ENCODE measurements at places on chromosomes 6 and 20.
A peak's percentile ranks its signal among the peaks of the same experiment; 100 is the strongest.

GRCh38 chr20:36506253-36506652, 35.1 kb upstream of the MYL9 start:
- DNase-seq = no peak

- no peak for DNase-seq
Measured at GRCh38 chr6:97262676-97263075, 20.3 kb downstream of the MMS22L start.

DNA sequence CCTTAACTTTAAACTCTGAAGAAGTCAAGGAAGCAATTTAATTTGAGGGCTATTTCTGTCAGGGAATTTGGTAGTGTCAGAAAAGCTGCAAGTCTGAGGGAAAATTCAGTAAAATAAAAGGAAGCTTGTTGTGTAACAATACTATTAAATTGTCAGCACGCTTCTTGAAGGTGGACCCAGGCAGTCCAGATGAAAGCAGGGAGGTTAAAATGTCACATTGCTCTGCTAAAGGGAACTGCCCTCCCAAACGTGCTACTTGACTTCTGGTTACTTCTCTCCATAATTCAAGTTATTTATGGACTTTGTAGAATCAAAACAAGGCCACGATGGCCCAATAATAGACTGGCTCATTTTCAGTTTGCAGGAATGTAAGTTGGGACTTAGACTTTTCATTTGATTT, 28.2 kb upstream of the ARMC2 start:
- DNase-seq = no peak

- DNase-seq = no peak
Measured at GRCh38 chr6:80325742-80326141, 219.3 kb downstream of the BCKDHB start.

DNA sequence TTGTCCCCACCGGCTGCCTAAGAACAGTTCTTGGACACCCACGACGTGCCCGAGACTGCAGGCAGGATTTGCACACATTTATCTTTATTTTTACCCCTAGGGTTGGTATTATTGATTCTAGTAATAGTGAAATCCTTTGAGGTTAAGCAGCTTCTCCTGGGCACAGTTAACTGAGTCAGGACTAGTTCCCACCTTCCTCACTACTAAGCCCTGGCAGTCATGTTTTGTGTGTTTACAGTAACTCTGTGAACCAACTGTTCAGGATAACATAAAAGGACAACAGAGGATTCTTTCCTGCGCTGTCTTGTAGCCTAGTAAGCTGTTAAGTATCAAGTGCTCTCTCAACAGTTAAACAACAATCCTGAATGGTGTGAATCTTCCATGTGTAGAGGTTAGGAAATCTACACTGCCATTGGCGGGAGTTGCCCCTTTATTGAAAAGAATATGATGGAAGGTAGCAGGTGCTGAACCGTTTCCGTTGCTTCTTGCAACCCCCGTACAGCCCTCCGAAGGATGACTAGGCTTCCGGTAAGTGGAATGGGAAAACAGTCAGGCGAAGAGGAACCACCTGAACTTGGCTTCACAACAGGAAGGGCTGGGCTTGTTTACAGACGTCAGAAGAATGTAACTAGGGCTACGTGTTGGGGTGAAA, 979 bp upstream of the SOD2 start:
- DNase-seq = no peak

GRCh38 chr20:4601630-4602296, 119.9 kb upstream of the PRND start:
- no peak for DNase-seq

- no peak for DNase-seq
Measured at GRCh38 chr6:36063318-36064060, 35.9 kb downstream of the MAPK14 start.

DNA sequence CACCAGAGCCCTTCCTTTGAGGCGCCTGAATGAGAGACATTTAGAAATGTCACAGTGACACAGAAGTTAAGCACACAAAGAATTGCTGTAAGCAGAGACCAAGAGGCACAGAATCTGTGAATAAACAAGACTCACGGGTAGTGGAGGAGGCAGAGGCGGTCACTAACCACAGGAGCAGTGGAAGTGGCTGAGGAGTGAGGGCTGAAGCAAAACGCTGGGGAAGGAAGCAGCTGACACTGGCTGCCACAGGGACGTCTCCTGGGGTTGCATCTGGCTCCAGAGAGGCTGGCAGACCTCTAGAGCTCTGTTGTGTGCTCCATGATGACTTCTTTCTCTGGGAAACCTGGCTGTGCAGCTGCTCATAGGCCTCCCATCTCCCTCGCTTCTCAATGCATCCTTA, 65.0 kb upstream of the SLC2A12 start:
- no peak for DNase-seq

GRCh38 chr6:166540631-166541331, 45.7 kb downstream of the RAMACL start:
- no peak for DNase-seq

DNA sequence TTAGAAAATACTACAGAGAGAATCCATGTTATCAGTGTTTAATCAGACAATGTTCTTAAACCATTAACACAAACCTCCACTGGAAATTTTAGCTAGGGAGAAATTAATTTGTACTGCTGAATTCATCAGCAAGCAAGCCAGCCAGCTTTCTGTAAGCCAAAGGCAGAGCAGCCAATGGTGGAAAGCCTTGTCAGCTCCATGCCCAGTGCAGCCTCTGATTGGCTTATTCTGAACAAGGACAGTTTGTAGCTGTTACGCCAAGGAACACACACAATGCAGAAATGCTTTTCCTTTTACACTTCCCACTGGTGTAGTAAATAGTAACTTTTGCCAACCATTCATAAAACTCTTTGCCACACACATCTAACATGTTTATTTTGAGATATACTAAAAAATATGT, 265.0 kb downstream of the TENT5A start:
- no peak for DNase-seq

- DNase-seq = peak; percentile 7
Measured at GRCh38 chr20:13995086-13995665, at the start of gene MACROD2. Gene MACROD2 (plus strand): TSS chr20:13995516.

DNA sequence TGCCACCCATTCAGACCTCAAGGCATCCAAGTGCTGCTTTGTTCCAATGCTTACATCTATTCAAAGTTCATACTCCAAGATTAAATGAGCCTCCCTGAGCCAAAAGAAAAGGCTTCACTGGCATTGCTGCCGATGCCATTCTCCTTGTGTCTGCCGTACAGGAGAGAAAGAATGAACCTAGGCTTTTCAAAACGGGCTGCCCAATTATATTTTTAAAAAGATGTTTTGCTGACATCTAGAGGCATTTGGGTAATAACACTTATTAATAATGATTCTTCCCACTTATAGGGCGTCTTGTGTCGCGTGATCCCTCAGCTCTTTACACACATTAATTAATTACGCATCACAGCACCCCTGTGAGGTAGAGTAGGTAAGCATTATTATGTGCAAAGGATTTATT, 545.6 kb downstream of the PKHD1 start:
- no peak for DNase-seq

GRCh38 chr6:156697225-156697830, 79.8 kb upstream of the ARID1B start:
- no peak for DNase-seq

DNA sequence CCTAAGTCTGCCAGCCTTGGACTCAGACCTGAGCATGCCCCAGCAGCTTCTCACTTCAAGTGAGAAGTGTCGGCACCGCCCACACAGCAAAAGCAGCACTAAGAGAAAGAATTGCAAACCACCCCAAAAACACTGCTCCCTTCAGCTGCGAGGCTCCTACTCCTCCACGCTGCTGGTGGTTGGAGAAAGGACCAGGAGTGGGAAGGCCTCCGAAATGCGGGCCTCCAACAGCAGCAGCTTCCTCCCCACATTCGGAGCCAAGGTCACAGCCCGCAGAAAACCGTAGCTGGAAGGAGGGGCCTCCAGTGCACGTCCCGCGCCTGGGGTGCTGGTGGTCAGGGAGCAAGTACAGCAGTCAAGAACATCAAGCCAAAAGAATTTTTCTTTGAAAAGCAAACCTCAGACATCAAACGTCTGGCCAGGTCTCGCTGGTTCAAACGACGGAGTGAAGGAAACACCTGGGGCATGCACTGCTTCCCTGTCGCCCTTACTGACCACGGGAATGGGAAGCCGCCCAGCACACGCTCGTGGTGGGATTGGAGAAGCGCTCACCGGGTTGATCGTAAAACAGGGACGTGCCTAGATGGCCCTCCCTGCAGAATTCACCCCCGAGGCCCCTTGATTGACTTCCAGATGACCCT, 185.6 kb upstream of the CST7 start:
- no peak for DNase-seq

- no peak for DNase-seq
Measured at GRCh38 chr6:300494-301198, 8.4 kb downstream of the DUSP22 start.

- no peak for DNase-seq
Measured at GRCh38 chr6:162056745-162057144, 670.8 kb downstream of the PRKN start.

DNA sequence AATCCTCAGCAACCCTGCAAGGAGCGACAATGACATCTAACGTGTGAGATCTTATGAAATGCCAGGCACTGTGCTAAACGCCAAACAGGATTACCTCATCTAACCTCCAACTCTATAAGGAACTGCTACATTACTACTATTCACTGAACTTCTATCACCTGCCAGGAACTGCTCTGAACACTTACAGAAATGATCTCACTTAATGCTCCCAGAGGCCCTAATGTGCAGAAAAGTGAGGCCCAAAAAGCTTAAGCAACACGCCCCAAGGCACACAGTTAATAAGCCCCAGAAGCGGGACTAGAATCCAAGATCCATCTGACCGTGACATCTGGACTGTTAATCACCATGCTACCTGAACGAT, 28.5 kb downstream of the TRAM2 start:
- no peak for DNase-seq

DNA sequence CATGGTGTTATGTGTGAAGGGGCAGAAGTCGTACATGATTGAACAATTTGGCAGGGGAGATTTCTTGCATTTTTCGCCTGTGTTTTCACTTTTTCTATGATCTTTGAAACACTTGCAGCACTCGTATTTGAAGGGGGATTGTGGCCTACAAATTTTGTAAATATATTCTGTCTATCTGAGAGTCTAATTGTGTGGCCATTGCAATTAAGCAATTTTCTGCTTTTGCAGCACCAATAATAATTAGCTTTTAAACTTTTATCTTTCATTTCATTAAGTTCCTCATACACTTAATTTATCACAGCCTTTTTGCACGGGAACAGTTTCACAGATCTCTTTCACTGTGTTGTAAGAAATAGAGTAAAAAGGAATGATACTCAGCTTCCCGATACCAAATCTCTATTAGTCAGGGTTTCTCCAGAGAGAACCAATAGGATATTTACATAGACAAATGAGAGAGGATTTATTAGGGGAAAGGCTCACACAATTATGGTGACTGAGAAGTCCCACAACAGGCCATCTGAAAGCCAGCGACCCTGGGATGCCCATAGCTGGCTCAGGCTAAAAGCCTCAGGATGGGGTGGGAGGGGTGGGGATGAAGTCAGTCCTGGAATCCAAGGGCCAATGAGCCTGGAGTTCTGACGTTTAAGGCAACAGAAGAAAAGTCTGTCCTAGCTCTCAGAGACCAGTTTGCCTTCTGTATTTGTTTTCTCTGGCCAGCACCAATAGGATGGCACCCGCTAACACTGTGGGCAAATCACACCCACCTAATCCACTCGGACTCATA, 58.3 kb downstream of the KIF6 start:
- DNase-seq = no peak

DNA sequence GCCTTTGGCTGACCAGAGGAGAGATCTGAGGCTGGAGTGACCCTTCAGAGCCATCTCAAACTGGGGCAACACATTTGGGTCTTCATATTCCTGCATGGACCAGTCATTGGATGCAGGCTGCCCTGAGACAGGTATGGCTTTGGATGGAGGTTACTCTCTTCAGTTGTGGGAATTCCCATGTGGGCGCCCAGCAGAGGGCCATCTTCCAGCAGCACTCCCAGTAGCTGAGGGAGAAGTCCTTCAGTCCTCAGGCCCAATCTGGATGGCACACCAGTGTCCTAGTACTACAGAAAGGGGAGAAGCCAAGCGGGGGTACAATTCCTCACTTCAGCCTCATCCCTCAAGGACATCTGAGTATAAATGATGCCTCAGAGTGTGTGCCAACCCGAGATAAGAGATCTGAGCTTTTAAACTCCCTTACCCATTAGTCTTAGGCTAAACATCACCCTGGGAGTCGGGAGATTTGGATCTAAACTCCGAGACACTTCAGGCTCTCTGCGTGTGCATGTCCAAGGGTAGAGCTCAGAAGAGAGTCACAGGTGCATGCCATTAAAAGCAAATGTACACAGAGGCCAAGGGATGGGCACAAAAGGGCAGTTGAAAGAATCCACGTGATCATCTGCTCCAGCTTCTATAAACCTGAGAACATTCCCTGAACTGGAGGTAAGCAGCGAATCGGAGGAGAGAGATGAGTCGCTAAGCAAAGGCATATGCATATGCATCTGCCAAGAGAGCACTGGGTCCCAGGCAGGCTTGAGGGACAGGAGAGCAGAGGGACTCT, 204.6 kb downstream of the CD83 start:
- DNase-seq = no peak

DNA sequence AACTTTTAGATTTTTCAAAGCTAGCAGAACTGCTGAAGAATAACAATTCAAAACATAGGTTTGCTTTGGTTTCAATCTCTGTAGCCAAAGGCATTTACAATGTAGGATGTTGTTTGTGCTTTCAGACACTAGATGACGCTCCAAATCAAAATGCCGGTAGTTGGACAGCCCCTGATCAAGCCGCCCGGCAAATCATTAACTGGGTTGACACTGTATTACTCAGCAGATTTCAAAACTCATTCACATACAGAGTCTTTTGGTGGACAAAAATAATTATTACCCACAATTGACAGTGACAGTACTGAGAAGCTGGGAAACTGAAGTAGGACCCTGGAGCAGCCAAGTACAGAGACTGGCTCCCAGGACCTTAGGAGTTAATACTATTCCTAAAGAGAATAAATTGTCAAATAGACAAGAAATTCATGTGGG, 21.3 kb upstream of the HFE start:
- no peak for DNase-seq

- DNase-seq = no peak
Measured at GRCh38 chr6:54903884-54904283, 57.3 kb downstream of the FAM83B start.

DNA sequence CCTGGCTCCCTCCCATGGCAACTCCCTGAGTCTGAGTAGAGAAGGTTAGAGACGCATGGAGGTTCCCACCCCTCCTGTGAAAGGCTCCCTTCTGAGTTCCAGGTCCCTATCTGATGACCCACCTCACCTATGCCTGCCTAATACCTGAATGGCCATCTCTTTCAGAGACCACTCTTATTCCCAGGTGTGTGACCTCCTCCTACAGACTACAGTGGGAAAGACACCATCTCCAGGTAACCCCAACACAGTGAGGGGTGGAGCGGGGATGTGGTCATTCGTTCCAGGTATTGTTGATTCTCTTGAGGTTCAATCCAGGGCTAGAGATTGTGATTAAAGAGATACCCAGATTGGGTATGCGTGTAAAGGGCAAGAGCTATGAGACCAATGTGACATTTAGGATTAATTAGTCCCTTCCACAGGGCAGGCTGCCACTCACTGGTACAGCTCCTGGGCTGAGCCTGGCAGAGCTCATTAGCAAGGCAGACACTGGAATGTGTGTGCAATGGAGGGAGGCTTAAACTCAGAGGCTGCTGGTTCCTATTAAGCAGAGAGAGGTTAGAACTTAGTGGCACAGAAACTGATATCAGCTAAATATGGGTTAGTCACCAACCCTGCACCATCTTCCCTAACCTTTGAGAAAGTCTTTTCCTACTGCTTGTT, 46.5 kb upstream of the IER3 start:
- DNase-seq = no peak

All from Panc1 (cell line).